ENCODE measurements at places on chromosomes 11 and 22. TPM values are rescaled to one million over a fixed set of nuclear protein-coding genes. Genes with fewer than 3 reads are reported as not detected.

DNA sequence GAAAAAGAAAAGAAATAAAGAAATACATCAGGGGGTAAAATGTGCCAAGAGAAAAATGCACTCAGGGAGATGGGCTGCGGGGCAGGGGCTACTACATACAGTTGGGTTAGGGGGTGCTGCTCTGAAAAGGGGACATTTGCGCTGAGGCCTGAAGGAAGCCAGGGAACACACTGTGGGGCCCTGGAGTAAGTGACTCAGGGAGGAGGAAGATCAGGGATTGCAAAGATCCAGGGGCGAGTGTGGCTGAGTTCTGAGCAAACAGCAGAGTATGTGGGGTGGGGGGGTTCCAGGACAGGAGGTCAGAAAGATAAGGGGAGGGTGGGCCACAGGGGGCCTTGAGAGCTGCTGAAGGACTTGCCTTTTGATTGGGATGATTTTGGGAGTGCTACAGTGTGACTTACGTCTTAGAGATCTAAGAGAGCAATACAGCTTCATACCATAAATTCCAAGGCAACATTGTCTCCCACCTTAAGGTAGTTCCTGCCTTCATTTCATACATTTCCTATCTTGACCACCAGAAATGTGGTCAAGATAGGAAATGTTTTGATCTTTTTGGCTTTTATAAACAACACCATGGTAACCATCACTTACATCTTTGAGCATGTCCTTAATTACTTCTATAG lies 5.8 kb downstream of the A4GALT start:
- no peak for DNase-seq

DNA sequence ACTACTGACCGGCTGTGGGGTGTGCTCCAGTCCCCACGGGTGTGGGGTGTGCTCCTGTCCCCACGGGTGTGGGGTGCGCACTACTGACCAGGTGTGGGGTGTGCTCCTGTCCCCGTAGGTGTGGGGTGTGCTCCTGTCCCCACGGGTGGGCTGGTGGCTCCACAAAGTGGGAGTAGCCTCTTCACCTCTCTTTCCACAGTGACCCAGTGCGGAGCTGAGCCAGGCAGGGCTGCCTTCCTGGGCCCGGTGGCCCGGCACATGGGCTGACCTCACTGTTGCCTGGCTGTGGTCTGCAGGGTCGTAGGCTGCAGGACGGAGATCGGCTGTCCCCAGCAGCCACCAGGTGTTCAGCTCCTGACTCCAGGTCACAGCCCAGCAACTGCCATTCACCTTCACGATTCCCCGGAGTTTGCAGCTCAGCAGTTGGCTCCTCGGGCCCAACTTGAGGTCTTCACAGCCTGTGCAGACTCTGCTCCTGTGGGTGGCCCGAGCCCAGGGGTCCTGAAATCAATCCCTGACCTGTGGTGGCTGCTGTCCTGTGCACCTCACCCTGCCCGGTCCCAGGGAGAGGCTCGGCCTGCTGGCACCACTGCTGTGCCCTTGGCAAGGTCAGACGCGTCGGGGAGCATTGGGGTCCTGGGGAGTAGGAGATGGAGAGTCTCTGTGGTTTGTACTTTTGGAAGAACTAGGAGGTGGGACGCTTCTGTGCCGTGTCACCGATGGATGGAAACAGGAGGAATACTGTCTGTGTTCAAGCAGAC lies 414.3 kb downstream of the TBC1D22A start:
- no peak for DNase-seq

DNA sequence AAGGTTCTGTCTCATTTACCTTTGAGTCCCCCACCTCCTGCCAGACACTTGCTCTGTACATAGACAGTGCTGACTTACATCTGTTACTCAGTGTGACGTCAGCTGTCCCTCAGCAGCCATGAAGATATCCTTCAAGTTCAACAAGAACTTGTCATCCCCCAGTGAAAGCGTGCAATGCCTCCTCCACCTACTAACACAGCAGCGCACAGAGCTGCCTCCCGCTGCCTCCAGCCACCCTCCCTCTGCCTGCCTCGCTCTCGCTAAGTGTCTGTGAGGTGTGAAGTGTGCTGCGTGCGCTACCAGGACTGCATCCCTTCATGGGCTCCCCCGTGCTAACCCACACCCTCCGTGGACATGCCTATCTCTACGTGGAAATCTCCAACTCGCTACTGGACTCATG lies 621.4 kb downstream of the BRD1 start:
- no peak for DNase-seq

SMDT1 gene
- 59.5 TPM for polyA plus RNA-seq

TALDO1 gene
- 227 TPM for polyA plus RNA-seq

- no peak for DNase-seq
These were observed 43.0 kb upstream of the NTM start for GRCh38 chr11:131327421-131327820.

DNA sequence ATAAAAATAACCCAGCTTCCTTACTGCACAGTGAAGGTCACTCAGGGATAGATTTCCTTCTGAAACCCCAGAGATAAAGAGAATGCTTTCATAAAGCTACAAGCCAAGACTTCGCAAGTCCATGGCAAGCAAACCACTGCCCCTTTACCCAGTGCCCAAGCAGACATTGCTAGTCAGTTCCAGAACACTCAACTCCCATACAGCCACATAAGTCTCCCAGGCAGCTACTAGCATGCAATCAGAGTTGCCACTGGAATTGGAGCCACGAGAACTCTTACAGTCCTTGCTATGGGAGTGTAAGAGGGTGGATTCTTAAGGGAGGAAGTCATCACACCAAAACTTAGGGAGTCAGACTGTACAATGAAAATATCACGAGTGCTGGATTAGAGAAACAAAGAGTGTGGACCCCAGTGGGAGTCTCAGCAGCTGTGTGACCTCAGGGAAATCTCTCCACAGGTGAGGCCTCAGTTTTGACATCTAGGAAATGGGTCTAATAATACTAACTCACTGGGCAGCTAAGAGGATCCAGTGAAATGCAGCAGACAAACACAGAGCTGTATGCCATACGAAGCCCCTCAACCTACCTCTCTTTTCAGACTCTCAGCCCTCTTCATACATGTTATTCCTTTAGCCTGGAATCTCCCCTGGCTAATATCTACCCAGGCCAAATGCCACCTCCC lies 526.6 kb downstream of the MN1 start:
- no peak for DNase-seq

BIRC3 gene
- polyA plus RNA-seq: 2.0 TPM

DNA sequence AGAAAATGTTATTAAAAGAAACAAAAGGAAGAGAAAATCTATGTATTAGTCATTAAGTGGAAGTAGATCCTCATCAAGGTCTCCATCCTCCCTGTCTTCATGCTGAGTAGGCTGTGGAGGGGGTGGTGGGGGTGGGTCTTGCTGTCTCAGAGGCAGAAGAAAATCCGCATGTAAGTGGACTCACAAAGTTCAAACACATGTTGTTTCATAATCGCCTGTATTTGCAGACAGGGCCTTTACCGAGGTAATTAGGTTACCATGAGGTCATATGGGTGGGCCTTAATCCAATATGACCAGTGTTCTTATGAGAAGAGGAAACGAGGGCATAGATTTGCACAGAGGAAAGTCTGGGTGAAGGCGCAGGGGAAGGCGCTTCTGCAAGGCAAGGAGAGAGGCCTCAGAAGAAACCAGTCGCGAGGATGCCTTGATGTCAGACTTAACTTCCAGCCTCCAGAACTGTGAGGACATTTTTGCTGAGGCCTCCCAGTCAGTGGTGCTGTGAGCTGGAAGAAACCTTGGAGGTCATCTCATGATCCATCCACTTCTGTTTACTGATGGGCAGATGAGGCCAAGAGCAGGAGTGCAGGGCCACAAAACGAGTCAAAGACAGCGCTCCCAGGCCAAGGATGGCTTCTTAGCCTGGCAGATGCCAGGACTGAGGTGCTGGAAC lies 49.3 kb upstream of the THY1 start:
- DNase-seq: no peak

OR8I2 gene
- not detected for polyA plus RNA-seq

- DNase-seq: peak; percentile 65
These were observed 3.6 kb upstream of the APOBEC3A start for GRCh38 chr22:38953577-38954413.

DNA sequence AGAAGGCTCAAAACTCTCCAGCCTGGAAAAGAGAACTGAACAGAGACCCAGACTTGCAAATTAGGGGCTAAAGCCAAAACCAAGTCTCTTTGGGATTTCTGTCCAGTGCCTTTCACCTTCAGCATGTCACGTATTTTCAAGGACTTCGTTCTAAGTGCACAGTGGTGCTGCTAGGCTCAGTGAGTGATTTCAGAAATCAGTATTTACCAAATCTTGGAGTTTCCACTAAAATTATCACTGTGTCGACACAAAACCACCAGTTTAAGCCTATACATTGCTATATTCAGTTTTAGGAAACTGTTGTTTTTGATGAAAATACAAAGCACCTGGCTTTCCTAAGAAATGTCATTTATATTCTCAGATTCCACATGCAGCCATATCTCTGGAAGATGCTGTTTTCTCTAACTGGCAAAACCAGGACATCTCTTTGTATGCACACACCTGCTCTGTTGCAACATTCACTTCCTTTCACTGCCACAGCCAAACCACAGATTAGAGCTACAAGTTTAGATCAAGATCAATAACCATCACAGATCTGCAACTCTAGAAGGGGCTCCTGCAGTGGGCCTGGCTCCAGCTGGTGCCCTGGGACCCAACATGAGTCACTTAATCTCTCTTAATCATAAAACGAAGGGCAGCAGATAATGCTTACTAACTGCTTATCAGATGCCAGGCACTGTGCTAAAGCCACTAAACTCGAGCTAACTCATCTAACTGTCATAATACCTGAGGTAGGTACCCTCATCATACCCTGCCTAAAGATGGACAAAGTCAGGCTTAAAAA lies 22.3 kb downstream of the SMCO4 start:
- no peak for DNase-seq

DNA sequence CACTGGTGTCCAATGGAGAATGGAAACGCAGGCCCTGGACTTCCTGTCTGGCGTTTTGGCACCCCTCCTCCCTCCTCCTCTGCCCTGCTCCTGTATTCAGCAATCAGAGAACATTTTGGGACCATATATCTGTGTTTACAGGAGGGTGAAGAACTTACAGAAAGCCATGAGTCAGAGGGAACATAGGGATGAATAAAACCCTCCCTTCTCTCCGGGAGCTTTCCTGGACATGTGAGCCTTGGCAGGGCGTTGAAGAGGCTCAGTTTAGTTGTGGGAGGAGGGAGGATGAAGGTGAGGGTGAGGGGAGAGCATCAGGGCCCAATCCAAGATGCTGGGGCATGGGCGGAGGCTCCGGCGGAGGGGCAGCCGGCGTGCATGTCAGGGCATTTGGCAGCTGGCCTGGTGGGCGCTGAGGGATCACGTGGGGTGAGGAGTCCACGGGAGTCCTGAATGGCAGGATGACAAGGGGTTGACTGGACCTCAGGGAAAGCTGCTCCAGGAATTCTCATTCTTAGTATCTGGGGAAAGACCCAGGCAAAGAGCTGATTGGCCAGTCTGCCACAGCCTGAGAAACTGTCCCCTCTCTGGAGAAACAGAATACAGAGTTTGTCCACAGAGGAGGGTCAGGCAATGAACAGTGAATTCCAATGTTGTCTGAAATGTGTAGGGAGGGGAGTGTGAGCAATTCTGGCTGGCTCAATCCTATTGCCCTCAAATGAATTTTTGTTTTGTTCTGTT lies 28.9 kb downstream of the MICAL2 start:
- no peak for DNase-seq

RHOD gene
- 243 TPM for polyA plus RNA-seq

EMID1 gene
- polyA plus RNA-seq: not detected

- no peak for DNase-seq
These were observed 58.6 kb upstream of the GUCY1A2 start for GRCh38 chr11:107076832-107077231.

DNA sequence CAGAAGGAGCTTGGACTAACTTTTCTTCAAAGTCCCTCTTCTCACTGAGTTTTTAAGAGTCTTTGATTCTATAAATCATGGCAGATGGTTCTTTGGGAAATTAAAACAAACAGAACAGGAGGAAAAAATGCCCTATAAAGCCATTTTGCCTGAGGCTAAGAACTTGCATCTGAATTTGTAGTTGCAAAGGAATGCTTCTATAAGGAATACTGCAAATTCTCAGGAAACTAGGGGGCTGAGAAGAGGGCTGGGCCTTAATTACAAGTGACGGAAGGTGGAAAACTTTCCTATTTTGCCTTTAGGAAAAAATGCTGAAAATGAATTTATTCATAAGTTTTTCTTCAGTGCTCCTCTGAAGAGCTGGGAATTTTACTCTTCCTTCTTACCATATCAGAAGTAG lies 90.0 kb upstream of the NARS2 start:
- no peak for DNase-seq

DNA sequence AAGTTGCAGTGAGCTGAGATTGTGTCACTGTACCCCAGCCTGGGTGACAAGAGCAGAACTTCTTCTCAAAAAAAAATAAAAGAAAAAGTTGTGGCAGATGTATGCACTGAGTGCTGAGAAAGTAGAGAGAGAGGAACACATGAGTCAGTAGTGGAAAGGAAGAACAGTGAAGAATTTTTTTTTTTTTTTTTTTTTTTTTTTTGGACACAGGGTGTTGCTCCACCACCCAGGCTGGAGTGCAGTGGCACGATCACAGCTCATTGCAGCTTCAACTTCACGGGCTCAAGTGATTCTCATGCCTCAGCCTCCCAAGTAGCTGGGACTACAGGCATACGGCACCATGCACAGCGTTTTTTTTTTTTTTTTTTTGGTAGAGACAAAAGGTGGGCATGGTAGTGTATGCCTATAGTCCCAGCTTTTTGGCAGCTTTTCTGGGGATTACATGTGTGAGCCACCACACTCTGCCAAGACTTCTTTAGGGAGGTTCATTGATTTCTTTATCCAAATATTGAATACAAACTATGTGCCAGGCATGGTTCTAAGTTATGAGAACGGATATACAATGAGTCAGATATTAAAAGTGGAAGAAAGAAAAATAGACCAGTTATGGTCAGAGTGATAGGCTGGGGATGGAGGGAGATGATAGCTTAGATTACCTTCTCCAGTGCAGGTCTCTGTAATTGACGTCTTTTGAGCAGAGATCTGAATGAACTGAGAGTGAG lies 62.0 kb downstream of the YAP1 start:
- DNase-seq: peak; percentile 45

DNA sequence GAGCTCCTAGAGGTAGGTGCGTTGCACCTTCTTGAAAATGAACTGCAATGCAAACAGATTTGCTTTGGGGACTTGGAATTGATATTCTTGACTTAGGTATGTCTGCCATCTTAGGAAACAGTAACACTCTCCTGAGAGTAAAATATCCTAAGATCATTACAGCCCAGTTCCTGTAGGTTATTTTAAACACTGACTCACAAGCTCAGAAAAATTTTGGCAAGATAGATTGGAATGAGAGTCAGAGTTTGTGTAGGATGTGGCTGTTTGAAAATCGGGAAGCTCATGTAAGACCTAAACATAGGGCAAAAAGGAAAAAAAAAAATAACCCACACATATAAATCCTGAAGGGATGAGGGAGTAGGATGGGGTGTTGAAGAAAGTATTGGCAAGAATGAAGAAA lies 377.0 kb upstream of the LRRC4C start:
- DNase-seq: no peak

GRCh38 chr11:12124306-12124705 lies 13.9 kb downstream of the MICAL2 start:
- no peak for DNase-seq

- peak; percentile 9 for DNase-seq
These were observed 4.5 kb downstream of the SLC22A6 start for GRCh38 chr11:62980133-62980760.

KCNJ1 gene
- polyA plus RNA-seq: not detected

All from foreskin keratinocyte (primary cell).